ENCODE measurements at places on chromosomes 6 and 20. TPM values are rescaled to one million over a fixed set of nuclear protein-coding genes. Genes with fewer than 3 reads are reported as not detected.

- no peak for DNase-seq
These were observed 37.1 kb upstream of the GRM4 start for GRCh38 chr6:34182751-34183531.

- no peak for DNase-seq
These were observed 135.5 kb upstream of the LRFN2 start for GRCh38 chr6:40722553-40723258.

GRCh38 chr6:33477864-33478263, 23.5 kb downstream of the ZBTB9 start:
- DNase-seq = no peak

DNA sequence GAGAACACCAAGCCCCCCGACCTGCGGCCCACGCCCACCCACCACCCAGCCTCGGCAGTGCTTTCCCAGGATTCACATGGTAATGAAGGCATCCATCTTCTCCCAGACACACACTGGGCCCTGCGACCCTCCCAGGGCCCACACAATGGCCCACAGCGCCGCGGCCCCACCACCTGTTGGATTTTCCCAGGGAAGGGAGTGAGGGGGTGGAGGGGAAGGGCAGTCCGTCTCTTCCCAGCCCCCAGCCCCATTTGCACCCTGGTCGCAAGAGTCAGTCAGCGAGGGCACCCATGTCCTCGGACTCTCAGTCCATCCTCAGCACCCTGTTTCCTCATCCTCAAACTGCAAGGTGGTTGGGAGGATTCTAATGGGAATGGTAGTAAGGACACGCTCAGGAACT, 23.7 kb upstream of the ID1 start:
- no peak for DNase-seq

GRCh38 chr20:5793916-5794315, 43.7 kb downstream of the SHLD1 start:
- DNase-seq = no peak

- DNase-seq = no peak
These were observed 298.6 kb downstream of the UBE3D start for GRCh38 chr6:82767037-82767436.

DNA sequence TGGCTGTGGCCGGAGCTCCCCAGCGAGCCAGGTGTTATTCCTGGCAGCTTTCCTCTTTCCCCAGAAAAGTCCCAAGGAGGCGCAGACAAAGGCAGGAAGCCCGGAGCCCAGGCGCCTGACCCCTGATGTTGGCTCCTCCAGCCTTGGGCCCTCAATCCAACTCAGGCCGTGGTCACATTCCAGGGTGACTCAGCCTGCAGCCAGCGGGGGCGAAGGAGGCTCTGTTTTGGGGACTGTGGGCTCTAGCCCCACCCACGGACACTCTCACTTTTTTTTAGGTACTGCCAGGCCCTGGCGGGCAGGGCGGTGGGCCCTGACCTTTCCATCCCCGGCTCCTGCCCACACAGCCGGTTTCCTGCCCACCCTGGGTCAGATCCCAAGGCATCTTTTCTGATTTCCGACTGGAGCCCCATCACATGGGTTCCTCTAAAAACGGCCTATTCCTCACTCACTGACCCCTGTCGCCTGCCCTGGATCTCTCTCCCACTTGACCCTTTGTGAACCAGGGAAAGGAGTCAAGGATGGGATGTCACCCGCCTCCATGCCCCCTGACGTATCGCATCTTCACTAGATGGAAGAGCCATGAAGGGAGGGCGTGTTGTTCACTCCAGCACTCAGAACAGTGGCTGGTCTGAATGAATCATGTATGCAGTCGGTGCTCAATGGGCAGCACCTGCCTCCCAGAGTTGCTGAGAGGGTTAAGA, 5.5 kb downstream of the PTGIS start:
- DNase-seq = peak; percentile 14

DNA sequence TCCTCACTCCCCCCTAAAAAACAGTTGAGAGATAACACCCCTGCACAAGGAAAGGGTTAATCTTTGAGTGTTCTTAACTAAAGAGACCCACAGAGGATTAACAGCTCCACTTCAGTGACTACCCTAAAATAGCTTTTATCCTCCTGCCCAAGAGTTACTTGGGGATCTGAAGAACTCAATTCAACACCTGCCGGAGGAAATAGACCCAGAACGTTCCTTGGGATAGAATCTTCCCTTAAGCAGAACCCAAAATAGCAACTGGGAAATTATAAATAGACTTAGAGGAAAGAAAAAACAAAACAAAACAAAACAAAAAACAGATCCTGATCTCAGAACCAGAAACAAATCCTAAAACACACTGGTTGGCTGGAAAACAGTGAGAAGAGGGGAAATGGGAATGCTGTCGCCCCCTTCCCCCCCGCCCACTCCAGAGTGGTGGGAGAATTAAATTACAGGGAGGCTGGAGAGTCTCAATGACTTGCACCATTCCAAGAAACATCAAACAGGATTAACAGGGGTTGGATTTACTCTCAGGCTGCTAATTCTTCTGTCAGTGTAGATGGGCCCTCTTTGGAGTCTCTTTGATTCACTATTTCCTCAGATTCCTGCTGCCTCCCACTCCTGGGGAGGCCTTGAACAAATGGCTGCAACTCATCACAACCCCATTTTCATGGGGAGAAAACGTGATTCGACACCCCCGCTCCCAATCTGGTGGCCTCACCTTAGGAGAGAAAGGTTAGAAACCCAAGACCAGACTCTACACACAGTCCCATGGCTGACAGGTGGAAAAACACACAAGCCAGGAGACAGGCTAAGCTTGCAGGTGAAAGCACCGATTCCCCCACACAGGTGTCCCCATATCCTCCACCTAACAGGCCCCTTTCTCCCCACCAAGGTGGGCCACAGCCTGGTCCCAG, 1.4 kb downstream of the PLAGL2 start:
- DNase-seq = no peak

DNA sequence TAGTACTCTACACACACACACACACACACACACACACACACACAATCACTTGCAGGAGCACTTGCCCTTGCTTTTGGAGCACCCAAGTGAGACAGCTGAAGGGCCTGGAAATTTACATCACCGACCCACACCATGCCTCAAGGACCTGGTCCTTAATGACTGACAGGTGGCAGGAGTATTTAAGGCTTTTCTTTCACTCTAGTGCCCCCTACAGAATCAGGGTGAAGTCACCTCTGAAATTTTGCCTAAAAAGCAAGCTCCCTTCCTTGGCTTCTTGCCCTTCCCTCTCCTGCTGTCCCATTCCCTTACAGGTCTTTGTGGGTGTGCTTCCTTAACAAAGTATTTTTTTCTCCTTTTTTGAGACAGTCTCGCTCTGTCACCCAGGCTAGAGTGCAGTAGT, 353.5 kb upstream of the IRAK1BP1 start:
- no peak for DNase-seq

DNA sequence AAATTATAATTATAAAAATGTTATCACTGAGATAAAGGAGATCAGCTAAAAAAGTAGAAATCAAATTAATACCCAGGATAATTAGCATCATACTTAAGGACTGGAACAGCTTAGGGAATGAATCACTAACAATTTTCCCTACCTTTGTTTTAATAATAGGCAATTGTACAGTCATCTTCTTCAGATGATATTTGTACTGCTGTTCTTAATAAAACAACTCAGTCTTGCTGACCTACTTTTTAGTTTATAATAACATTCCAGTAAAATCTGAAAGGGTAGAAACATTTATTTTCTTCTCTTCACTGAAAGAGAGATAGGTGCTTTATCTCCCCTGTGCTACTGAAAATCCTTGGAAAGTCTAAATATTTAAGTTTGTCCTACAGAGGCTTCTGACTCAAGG, 271.2 kb upstream of the THEMIS start:
- DNase-seq = no peak

DNA sequence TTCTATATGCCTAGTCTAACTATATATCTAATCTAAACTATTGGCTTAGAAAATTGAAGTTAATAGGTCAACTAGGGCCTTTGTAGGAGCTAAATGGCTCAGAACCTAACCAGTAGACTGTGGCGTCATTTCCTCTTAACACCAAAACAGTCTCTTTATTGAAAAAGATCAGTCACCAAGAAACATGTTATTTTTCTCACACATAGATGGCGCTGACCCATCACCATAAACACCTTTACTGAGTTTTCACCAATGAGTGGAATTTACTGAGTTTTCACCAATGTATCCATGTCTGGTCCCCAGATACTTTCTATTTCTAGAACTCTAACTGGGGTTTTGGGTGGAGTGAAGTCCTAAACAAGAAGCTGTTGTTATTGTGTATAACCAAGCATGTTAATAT, 636.0 kb downstream of the BCKDHB start:
- DNase-seq = no peak

DNA sequence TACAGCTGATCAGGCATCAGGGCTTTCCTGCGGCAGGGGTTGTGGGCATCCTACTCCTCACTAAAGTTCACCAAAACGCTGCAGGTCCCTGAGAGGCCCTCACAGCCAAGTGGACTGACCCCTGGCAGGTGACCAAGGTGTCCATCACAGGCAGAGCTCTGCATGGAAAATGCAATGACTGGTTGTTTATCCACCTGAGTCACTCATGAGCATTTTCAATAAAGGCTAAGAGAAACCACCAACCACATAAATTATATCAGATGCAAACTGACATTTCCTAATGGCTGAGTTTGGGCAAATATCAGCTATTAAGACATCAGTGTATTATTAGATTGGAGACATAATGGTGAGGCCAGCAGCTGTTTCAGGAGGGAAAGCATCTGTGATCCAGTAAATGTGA, 152.7 kb upstream of the SYNDIG1 start:
- no peak for DNase-seq

DNA sequence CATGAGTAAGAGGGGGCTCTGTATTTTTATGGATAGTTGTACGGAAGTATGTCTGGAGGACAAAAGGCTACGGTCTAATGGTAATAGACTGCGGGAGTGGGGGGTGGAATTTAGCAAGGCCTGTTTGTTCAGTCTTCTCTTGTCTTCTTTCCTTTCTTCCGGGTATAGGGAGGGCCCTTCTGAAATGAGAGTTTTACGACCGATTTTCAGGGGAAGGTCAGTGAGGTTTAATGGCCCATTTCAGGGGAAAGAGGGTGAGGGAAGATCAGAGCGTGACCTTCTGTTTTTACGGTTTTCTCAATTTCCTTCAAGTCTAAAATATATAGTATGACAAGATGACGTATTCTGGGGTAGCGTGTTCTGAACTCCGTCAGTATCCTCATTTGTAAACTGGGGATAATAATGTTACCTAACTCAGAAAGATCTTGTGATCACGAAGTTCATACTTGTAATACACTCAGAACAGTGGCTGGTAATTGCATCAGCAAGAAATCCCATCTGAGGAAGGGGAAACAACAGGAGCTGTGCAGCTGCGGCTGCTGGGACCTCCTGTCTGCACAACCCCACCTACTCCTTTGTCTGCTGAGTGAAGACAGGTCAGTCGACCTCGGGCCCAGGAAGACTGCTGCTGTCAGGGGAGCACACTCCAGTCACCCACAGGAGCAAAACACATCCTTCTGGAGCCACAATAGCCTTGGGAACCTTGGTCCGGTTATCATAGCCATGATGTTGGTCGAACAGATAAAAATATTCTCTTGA, 90.4 kb downstream of the MAP3K7 start:
- no peak for DNase-seq

DNA sequence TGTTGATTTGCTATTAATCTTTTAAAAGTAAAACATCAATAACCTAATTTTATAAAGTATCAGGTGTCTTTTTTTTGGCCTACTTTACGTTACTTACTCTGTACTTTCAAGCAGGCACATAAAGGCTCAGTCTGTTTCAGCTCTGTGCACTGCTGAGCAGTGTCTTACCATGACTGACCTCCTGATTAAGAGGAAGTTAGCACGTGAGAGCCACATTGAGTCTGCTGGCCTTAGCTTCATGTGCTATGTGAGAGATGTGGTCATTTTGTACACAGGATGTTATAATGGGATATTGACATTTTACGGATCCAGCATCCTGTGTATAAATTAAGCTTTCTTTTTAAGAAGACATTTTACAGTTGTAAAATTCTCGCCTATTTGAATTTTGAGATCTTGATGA, 31.9 kb downstream of the ARID1B start:
- DNase-seq = peak; percentile 65

DNA sequence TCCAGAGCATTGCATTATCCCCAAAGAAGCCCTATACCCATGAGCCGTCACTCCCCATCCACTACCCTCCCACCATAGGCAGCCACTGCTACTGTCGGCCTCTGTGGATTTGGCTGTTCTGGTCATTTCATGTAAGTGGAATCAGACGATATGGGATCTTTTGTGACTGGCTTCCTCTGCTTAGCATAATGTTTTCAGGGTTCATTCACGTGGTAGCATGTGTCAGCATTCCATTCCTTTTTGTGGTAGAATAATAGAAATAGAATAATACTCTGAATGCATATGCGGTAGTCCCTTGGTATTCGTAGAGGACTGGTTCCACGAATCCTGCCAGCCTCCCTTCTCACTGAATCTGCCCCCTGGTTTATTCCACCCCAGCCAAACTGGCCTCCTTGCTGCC, 402.6 kb upstream of the SULF2 start:
- DNase-seq = no peak

The QRSL1 gene
- total RNA-seq = 16.4 TPM

The ZNF831 gene
- total RNA-seq = 1.3 TPM

The WFDC2 gene
- 134 TPM for total RNA-seq

The SLC22A16 gene
- total RNA-seq = not detected

The TRIM15 gene
- total RNA-seq = not detected

The VGLL2 gene
- total RNA-seq = not detected

The SPATS1 gene
- total RNA-seq = not detected

The FAM83D gene
- total RNA-seq = 0.67 TPM

The PTCRA gene
- total RNA-seq = not detected

The MCM8 gene
- 3.9 TPM for total RNA-seq

The OR2H2 gene
- total RNA-seq = not detected

All from thyroid gland (tissue), 4 donors.